CD8-positive, alpha-beta memory T cell (primary cell): ENCODE measurements at places on chromosomes 4 and X. TPM values are rescaled to one million over a fixed set of nuclear protein-coding genes. Genes with fewer than 3 reads are reported as not detected.
A peak's percentile ranks its signal among the peaks of the same experiment; 100 is the strongest.

GRPR gene
- 0.22 TPM for total RNA-seq

CSN1S1 gene
- total RNA-seq: not detected

ARR3 gene
- total RNA-seq: not detected

ANK2 gene
- 0.80 TPM for total RNA-seq

MAGEH1 gene
- total RNA-seq: 16.7 TPM

VCX gene
- not detected for total RNA-seq

NPY2R gene
- total RNA-seq: not detected

FABP2 gene
- not detected for total RNA-seq

PRR32 gene
- not detected for total RNA-seq

MAGEC2 gene
- not detected for total RNA-seq

TREX2 gene
- total RNA-seq: 2.3 TPM

DNA sequence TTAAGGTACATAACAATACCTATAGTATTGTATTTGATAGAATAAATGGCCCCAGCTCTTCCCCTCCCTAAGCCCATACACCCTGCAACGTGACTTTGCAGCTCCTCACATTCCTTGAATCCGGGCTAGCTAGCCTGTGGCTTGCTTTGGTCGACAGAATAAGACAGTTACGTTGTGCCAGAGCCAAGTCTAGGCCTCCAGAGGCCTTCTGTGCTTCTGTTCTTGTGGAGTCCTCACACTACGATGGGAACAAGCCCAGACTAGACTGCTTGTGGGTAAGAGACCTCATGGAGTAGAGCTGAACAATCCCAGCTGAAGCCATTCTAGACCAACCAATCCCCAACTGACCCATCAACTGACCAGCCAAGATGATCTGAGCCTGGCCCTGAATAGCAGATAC, 102.4 kb upstream of the PLAC1 start:
- DNase-seq: no peak

GRCh38 chr4:118754890-118755289, 69.7 kb downstream of the METTL14 start:
- DNase-seq: no peak

GRCh38 chr4:109944591-109944990, 31.9 kb downstream of the EGF start:
- DNase-seq: no peak

- no peak for DNase-seq
Observed at GRCh38 chrX:93874554-93874953, 200.5 kb downstream of the FAM133A start.

DNA sequence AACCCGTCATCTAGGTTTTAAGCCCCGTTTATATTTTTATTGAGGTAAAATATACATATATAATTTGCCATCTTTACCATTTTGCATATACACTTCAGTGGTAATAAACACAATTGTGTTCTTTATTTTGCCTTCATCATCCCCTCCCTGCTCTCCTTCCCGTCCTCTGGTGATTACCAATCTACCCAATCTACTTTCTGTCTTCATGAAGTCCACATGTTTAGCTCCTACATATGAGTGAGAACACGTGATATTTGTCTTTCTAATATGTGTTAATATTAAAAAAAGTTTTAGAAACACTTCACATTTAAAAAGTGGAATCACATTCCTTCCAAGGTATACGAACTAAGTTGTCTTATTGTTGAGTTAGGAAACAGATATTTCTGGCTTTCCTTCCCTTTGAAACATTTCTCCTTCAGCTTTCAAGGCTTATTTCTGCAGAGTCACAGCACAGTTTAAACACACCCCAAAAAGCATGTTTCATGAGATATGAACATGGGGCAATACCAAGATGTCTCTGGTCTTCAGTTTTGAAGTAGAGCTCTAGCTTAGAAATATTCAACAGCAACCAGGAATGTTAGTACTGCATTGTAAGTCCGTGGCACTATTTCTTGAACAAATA, 35.9 kb downstream of the GYPA start:
- no peak for DNase-seq

GRCh38 chrX:69523314-69523713, 19.2 kb downstream of the NALF2 start:
- DNase-seq: no peak

GRCh38 chr4:61741327-61742096, 541.4 kb downstream of the ADGRL3 start:
- no peak for DNase-seq

DNA sequence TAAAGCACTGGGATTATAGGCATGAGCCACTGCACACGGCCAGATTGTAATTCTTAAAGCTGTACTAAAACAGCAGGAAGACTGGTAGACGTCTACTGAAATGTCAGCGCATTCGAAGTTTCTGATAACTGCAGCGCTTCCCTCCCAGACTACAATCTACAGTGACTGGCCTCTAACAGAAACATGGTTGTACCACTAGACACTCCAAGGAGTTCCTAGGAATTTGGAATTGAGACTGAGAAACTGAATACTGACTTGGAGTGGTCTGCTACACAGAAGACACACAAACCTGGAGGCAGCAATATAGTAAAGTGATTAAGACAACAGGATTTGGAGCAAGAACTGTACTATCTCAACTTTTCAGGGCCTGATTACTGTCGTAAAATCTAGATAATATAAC, 937 bp downstream of the HELQ start:
- DNase-seq: no peak

GRCh38 chr4:153267890-153268289, 63.6 kb downstream of the TRIM2 start:
- DNase-seq: no peak

- DNase-seq: no peak
Observed at GRCh38 chr4:3532751-3533422, 665 bp upstream of the LRPAP1 start.

DNA sequence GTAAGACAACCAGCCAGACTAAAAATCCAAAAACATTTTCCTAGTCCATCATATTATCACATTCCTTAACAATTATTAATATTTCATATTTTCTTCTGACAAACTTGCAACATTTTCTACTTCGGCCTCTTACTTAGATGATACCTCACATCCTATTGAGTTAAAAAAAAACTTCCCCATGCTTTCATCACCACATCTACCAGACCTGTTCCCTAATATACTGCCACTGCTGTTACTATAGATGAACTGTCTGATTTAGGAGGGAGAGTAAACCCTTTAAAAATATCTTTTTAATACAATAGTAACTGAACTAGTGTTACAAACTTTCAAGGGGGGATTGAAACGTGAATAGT, 1.5 kb downstream of the FAM200B start:
- DNase-seq: no peak

GRCh38 chrX:24113181-24113580, 36.3 kb upstream of the ZFX start:
- no peak for DNase-seq

DNA sequence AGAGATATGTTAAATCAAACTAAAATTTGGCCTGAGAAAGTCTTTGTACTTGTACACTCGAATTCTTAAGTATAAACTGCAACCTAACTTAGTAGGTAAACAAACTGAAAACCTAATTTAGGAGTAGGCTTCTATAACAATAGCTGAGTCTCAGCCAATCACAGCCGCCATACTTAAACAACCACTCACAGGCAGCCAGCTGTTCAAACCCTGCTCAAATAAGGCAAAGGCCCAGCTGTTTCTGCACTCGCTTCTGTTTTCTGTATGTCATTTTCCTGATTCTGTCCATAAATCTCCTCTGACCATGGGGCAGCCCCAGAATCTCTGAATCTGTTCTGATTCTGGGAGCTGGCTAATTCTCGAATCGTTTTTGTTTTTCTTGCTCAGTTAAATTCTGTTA, 7.8 kb upstream of the PLS3 start:
- DNase-seq: no peak

GRCh38 chr4:27112587-27112986, 251.9 kb downstream of the STIM2 start:
- no peak for DNase-seq

GRCh38 chr4:2814627-2815270, 21.9 kb downstream of the SH3BP2 start:
- peak; percentile 14 for DNase-seq

DNA sequence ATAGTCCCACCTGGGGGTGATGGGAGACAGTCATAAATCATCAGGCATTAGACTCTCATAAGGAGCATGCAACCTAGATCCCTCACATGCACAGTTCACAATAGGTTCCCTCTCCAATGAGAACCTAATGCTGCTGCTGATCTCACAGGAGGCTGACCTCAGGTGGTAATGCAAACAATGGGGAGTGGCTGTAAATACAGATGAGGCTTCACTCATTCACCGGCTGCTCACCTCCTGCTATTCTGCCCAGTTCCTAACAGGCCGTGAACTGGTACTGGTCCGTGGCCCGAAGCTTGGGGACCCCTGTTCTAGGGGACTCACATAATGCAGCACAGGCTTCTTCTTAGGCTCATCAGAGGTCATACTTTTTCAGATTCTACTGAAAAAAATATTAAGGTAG, 625.9 kb upstream of the AGA start:
- no peak for DNase-seq
